ENCODE measurements at places on chromosomes 11 and 22.

GRCh38 chr11:79244241-79244772 lies 196.5 kb downstream of the TENM4 start:
- DNase-seq: no peak

- no peak for DNase-seq
Measured at GRCh38 chr11:17608821-17609220, 61.8 kb downstream of the OTOG start.

DNA sequence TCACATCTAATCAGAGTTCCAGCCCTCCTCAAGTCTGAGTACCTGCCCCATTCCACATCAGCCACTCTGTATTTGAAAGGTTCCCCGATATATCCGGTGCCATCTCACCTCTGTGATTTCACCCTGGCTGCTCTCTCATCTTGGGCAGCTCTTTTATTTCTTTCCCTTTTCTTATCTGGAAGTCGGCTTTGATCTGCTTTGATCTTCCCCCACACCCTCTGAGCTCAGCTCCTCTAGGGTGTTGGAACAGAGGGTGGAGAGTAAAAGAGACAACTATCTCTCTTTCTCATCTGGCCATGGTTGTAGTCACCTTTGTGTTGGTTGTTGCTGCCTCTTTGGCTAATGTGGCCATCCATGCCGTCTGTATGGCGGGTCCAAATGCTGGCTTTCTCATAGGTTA lies 108.3 kb downstream of the ENTHD1 start:
- DNase-seq: no peak

- no peak for DNase-seq
Measured at GRCh38 chr11:110986016-110986415, 259.5 kb upstream of the POU2AF2 start.

- DNase-seq: no peak
Measured at GRCh38 chr11:115357066-115357465, 147.1 kb downstream of the CADM1 start.

DNA sequence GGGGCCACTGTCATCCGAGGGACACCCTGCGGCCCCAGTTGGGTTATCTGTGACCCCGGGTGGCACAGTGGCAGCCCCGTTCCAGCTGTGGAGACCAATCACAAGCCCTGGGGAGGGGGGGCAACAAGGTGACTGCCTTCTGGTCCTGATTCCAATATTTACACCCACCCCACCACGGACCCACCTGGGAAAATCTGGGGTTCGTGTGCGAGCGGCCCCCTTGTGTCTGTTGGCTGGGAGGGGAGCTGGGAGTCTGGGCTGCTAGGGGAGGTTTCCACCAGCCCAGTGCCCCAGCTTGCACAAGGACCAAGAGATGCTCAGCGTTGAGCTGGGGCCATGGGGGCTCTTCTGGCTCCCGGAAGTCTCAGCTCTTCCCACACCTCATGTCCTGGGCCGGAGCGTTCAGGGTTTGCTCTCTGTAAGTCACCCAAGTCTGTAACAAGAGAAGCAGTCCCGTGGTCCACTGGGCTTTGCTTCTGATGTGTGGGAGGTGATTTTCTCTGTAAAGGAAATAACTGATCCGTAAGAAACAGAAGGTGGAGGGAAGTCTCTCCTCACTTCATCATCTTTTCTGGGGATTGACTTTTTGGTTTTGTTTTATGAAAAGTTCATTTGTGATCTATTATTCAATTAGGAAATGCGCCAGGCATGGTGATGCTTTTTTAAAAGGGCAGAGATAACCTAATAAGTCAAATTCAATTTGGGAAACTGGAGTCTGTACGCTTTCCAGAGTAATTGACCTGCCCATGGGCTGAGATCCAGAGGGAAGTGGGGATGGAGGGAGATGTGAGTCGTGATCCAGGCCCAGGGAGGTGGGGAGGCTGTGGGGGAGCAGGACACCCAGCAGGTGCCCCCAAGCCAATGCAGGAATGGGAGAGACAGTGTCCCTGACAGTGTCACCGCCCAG lies 22.4 kb upstream of the GAL start:
- DNase-seq: no peak

DNA sequence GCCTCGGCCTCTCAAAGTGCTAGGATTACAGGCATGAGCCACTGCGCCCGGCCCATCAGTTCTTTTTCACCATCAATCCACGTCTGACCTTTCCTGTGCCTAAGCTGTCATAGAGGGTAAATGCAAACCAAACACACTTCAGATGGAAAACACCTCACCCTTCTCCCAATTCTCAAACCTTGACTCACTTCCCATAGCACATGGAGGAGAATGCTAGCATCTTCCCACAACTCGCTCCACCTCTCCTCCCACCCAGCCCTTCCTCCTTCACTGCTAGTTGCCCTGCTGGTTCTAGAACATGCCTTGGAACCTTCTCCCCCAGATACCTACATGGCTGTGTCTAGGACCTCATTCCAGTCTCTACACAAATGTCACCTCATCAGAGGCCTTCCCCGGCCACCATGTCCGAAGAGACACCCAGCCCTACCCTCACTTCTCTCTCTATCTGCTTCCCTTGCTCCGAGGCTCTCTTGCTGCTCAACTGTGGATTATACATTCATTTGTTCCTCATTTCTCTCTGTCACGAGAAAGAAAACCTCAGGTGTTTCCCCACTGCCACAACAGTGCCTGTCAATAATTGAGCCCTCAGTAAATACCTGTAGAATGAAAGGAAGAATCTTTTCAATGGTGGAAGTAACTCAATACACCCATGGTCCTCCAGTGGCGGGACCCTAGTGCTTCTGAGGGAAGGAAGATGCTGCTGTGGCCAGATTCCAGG lies 21.3 kb upstream of the NCF4 start:
- no peak for DNase-seq

DNA sequence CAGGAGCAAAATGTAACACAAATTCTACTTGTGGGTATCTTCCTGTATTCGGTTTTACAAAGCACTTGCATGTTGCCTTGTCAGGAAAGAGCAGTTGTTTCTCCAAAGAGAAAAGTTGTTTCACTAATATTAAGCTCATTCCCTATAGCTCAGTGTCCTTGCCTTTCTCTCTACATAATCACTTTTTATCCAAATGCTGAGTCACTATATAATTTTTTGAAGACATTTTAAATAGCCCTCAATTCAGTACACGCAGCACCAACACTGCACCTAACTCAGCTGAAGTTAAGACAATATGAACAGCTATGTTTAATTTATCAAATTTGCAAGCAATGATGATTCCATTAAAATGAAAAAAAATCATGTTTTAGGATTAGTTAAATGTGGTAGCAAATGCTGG lies 14.5 kb upstream of the MRTFA start:
- no peak for DNase-seq

DNA sequence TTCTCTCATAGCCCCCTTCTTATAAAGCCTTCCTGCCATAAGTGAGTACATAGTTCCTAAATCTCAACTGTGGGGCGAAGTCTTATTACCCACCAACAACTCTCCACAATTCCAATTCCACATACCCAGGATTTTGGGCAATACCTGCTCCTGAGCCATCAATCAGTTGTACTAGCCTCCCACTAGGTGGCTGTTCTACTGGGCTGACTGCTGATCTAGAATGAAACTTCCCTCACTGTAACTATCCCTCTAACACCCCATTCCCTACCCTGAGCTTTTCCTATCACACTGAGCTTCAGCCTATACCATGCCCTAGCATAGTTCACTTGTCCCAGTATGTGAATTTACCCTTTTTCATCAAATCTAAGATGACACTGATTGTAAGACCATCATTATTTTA lies 52.5 kb downstream of the RRAS2 start:
- DNase-seq: no peak

- no peak for DNase-seq
Measured at GRCh38 chr11:56345739-56346138, at the start of gene OR8K1. Gene OR8K1, plus strand, starts transcription at chr11:56346039. Its CDS starts 0 bp downstream, at chr11:56346039.

GRCh38 chr11:116986521-116987105 lies 111.6 kb downstream of the SIK3 start:
- DNase-seq: no peak

DNA sequence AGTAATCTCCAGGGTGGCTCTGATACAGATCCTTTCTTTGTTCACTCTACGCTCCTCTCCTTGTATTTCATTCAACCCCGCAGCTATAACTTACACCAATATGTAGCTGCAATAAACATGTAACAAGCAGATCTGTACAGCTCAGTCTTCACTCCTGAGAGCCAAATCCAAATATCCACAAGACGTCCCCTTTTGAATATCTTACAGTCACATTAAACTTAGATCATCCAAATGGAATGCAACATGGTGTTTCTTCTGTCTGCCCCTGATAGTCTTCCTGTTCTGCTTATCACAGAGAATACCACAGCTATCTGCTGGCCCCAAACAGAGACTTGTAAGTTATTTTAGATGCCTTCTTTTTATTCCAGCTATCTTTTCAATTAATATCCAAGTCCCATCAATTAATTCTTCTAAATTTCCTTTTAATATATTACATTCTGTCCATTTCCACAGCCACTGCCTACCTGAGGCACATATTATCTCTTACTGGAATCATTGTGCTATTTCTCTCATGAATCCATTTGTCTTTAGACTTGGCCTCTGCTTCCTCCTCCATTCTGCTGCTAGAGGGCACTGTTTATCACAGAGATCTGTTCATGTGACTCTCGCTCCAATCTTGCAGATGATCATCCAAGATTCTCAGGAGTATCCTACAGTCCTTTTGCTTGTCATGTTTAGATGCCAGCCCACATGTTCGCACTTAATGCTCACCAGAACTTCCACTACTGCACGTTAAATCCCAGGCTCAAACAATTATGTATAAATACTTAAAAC lies 908.6 kb downstream of the NTM start:
- DNase-seq: peak; percentile 68

DNA sequence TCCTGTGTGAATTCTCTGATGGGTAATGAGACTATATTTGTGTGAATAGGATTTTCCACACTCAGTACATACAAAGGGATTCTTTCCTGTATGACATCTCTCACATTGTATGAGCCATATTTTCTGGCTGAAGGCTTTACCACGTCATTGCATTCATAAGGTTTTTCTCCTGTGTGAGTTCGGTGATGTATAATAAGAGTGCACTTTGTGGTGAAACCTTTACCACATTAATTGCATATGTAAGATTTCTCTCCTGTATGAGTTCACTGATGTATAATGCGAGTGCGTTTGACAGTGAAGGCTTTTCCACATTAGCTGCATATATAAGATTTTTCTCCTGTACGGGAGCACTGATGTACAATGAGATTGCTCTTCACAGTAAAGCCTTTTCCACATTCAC lies 455.4 kb upstream of the CNTN5 start:
- DNase-seq: no peak

DNA sequence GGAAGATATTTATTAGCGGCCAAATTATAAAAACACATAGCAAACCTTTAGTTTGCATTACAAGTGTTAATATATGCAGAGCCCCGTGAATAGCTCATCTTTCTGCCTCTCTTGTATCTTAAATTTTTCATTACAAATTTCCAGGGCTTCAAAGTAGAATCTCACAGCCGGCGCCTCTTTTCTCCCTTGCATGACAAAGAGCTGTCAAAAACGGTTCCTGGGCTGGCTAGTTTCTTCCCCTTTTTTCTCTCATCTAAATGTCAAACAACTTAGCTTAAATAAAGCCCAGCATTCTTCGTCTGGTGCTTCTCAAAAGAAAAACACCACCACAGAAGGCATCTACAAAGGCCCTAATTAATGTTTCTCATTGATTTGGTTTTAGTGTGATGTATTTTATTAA lies 253.0 kb downstream of the INSC start:
- DNase-seq: no peak

GRCh38 chr11:34126959-34127848 lies 21.8 kb downstream of the NAT10 start:
- DNase-seq: no peak

DNA sequence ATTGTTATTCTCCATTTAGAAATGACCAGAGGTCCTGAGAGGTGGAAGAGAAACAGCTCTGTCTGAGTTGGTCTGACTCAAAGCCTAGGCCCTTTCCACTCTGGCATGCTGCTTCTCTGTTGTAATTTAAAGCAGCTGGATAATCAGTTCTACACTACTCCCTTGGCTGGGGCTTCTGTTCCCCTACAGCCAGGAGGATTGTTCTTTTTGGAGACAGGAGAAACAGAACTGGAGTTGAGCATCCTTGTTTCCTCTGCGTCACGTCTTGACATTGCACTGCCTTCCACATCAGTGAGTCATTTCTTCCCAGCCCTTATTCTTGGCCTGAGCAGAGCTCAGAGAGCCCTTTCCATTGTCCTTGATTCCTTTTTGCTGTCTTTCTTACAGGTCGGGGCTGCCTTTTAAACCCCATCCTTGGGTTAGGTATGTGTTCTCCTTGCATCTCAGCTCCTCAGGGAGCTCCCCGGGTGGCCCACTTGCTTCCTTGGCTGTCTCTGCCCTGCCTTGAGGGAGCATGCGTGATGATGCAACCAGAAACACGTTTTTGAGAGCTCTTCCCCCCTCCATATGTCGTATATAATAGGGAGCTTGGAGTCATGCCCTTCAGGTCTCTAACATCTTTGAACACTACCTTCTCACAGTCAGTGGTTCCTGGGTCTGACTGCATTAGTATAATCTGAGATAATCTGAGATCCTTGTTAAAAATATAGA lies 35.7 kb downstream of the CYB5R2 start:
- DNase-seq: no peak

DNA sequence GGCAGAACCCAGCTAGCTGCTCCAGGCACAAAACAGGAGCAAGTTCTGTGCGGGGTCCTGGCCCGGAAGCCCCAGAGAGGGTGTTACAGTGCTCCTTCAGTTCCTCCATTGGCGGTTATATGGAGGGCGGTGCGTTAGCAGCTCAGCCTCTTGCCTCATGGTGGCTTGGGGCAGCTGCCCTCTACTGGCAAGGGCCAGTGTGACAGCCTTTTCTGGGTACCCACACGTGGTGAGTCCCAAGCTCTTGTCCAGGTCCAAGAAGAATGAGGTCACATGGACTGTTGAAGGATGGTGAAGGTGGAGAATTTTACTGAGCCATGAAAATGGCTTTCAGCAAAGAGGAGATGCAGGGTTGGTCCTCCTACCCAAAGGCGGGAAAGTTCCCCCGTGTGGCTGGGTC lies 100.5 kb downstream of the WT1 start:
- DNase-seq: no peak

GRCh38 chr11:35011944-35012343 lies 95.5 kb downstream of the PDHX start:
- DNase-seq: no peak

DNA sequence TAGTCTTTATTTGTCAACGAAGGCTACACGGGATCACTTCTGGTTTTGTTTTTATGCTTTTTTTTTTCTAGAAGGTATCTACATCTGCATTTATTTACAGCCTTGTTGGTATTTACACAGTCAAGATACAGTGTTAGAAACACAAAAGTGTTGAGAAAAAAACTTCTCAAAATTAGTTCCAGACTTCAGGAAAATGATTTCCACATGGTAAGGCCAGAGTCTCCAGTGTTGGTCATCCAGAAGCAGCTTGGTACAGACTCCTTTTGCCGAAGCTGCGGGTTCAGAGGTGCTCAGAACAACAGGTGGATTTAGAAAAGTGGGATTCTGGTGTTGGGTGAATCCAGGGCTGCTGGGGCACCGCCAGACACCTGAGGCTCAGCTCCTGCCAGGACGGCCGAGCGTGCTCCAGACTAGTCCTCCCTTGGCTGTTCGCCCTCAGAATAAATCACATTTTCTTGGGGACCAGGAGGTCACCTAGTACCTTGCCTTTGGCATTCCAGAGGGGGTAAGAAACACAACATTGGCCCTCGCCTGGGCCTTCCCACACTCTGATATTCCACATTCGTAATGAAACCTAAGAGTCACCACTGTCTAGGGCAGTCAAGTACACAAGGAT lies 78.7 kb upstream of the NARS2 start:
- DNase-seq: no peak

- no peak for DNase-seq
Measured at GRCh38 chr11:66124564-66124963, 54.5 kb downstream of the PACS1 start.

- DNase-seq: no peak
Measured at GRCh38 chr11:113567867-113568544, 92.8 kb upstream of the DRD2 start.

Data from NCI-H526 treated with DMSO at 0.1 percent for 48 hours (cell line).